Thoracic aorta (tissue), 2 donors: ENCODE measurements at places on chromosomes 7 and 10.

DNA sequence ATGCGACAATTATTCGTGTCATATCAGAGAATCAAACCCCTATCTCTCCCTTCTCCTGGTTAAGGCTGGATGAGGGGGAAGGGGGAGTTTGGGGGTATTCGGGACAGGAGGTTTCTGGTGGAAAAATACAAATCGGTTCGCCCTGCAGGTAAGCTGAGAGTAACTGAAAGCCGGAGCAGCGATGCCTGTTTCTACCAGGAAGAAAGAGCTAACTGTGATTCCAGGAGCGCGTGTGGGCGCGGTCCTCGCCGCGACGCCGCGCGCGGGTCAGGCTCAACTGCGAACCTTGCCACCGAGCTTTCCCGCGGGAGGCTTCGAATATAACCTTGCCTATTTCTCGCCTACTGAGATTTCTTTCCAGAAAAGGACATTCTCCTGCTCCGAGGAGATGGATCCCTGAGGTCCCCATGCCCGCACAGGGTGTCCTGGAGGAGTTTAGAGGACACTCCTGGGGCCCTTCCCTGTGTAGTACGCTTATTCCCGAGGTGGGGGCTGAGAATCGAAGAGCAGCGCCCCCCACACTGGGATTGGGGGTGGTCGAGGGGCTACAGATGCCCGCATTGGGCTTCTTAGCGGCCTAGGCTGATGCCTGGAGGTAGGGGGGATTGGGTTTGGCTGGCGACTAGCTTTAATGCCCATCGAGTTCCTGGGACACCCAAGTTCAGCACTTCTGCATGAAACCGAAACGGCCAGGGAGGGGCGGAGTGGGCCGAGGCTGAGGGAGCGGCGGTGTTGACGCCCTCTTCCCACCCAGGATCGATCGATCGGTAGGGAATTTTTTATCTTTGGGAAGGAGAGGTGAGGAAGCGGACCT, 13.0 kb upstream of the DLX6 start:
- DNase-seq = no peak

DNA sequence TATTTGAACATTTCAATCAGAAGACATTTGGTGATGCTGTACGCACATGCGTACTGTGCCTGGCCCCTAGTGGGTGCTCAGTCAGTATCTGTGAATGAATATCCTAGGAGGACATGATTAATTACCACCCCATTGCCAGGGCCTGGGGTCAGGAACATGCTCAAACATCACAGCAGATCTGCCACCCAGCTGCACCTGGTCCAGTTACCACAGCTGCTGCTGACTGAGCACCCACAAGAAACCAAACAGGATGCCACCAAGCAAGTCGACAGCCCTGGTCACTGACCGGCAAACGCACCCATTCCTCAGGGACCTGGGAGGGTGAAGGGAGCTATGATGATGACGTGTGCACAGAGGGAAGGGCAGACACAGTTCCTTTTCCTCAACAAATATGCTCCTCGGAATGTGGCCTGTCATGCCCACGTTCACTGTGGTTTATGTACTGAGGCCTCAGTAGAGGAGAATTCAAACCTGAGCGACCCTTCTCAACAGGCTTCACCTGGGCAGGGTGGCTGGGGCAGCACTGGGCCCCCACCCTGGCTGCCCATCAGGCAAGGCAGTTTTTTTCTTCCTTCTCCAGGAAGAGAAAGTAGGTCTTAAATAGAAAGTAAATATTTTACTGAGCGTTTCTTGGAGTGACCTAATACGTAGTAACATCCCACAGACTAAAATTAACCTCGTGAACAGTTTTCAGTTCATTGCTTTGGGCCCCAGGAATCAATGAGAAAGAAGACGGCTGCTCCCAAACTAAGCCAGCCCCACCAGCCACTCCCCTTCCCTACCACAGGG, 13.4 kb downstream of the CTBP2 start:
- DNase-seq = no peak

DNA sequence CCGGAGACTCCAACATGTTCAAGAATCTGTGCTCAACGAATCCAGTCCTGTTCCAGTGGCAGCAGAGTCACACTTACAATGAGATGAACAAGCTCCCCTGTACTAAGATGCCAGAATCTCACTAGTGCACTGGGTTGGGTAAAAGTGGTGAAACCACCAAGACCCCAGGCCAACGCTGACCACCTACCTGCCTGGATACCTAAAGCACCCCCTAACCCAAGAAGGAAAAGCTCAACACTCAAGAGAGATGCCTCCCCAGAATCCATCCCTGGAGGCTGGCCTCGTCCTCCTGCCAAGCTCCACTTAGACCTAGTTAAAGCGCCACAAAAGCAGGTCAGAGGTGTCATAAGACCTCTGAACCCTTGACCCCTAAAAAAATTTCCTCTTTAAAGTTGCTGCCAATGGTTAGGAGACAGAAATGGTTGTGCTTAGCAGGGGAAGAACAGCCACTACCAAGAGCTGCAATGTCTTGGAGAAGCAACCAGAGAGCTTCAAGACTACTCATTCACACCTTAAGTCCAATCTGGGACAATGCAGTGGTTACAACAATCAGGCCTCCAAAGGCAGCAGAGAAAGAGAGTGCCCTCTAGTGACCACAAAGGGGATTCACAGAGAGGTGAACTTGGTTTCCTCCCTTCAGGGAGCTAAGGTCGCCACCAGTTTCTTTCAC, 94.6 kb upstream of the MACROH2A2 start:
- DNase-seq = no peak

DNA sequence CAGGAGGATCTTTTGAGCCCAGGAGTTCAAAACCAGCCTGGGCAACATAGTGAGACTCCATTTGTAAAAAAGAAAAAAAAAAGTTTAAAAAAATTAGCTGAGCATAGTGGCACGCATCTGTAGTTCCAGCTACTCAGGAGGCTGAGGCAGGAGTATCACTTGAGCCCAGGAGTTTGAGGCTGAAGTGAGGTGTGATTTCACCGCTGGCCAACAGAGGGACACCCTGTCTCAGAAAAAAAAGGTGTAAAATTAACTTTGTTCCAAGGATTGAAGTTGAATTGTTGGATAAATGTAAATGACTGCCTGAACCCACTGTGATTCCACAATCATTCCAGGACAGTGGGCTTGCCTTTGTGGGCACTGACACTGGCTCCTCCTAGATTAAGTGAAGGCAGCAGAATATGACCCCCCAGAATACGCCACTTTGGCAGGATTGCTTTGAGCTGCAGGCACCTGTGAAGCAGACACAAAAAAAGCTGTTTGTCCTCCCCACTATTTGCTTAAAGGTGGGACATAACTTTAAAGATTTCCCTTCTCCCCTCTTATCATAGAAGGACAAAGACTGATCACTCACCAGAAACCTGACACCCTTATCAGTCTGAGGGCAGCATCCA, 57.2 kb upstream of the FOXI2 start:
- DNase-seq = no peak

DNA sequence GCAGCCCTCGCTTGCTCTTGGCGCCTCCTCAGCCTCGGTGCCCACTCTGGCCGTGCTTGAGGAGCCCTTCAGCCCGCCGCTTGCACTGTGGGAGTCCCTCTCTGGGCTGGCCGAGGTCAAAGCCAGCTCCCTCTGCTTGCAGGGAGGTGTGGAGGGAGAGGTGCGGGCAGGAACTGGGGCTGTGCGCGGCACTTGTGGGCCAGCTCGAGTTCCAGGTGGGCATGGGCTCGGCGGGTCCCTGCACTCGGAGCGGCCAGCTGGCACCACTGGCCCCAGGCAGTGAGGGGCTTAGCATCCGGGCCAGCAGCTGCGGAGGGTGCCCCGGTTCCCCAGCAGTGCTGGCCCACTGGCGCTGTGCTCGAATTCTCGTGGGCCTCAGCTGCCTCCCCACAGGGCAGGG, 152.1 kb upstream of the SEMA3C start:
- no peak for DNase-seq

- DNase-seq = no peak
These were observed 76.0 kb downstream of the GPR141 start for GRCh38 chr7:37759526-37759925.

DNA sequence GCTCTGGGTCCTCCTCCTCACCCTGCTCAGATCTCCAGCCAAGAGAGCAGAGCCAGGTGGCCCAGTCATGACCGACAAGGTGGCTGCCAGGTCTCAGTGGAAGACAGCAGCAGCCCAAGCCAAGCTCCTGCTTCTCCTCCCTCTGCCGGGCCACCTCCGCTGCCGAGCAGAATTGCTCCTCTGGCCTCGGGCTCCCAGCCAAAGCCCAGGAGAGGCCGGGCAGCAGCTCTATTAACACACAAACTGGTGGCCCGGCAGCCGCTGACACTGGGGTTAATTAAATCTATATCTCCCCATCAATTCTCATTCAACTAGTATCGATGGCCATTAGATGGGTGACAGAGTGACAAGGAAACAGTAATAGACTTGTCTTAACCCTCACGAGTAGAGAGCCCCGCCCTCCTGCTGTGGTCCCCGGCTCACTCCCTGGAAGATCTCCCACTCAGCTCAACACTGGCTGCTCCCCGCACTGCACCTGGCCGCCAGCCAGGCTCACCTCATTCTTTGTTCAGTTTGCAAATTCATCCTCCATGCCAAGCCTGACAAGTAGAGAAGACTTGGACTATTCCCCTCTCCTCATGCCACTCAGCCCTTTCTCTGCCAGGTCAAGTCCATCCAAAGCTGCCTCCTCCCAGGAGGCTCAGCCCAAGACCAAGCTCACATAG, 74.1 kb upstream of the UNC5B start:
- DNase-seq = no peak

DNA sequence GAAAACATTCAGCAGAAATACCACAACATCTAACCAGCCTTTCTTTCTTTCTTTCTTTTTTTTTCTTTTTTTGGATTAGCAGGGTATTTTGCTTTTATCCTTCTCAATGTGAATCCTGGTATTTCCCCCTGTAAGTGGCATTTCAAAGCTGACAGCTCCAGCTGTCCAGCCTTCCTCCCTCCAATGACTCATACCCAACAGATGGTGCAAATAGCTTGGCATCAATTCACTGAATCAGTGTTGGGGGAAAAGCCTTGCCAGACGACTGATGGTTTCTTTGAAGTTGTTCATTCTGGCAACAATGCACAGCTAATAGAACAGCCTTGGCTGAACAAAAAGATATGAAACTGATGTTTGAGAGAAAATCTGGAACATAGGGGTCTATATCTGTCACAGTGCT, 316.8 kb upstream of the STEAP1 start:
- no peak for DNase-seq

DNA sequence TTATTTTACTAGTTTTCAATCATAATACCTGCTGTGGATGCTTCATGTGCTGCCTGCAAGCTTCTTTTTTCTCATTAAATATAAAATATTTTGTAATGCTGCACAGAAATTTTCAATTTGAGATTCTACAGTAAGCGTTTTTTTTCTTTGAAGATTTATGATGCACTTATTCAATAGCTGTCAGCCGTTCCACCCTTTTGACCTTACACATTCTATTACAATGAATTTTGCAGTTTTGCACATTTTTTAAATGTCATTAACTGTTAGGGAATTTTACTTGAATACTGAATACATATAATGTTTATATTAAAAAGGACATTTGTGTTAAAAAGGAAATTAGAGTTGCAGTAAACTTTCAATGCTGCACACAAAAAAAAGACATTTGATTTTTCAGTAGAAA, 103.0 kb downstream of the PTEN start:
- no peak for DNase-seq

DNA sequence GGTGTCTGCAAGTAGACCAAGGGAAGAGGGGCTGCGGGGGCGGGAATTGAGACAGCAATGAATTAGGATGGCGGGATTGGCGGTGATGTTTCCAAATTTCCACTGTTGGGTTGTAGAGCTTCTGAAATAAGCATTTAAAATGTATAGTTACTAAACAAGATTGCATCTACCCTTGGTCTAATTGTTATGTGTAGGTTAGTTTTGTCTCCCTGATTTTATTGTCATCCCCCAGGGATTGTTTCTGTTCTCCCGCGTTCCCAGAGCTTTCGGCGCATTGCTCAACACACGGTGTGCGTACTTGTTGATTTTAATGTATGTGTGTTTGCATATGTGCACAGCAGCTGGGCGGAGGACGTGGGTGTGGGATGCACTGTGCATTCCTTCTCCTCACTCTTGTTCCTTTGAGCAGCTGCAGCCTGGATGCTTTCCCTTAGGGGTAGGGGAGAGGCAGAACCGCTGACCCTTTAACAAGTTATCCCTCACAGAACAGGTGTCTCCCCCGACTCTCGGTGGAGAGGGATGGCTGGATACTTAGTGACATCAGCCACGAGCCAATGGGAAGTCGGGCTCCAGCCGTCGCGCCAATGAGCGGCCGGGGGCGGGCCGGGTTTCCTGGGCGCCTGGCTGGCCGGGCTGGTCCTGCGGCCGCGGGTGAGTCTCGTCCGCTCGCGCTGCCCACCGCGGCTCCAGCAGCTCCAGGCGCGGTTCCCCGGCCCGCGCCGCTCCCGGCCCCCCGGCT, at the start of gene TSPAN33:
Gene TSPAN33, plus strand, starts transcription at position 613 of the 739 bp plus-strand sequence. CDS start 274 bp downstream, outside the sequence.
- DNase-seq = no peak

DNA sequence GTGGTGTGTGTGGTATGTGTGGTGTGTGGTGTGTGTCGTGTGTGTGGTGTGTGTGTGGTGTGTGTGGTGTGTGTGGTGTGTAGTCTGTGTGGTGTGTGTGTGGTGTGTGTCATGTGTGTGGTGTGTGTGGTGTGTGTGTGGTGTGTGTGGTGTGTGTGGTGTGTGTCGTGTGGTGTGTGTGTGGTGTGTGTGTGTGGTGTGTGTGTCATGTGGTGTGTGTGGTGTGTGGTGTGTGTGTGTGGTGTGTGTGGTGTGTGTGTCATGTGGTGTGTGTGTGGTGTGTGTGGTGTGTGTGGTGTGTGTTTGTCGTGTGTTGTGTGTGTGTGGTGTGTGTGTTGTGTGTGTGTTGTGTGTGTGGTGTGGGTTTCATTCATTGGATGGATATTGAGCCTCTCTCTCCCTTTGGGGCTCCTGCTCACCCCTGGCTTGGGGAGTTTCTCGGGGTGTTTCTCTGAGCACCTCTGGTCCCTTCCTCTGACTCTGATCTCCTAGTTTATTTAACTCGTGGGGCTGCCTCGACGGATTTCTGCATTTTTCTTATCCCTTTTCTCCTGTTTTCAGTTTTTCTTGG, 145.8 kb downstream of the DNAJB6 start:
- no peak for DNase-seq

- no peak for DNase-seq
These were observed 366.9 kb downstream of the DNAJB6 start for GRCh38 chr7:157703534-157704195.

DNA sequence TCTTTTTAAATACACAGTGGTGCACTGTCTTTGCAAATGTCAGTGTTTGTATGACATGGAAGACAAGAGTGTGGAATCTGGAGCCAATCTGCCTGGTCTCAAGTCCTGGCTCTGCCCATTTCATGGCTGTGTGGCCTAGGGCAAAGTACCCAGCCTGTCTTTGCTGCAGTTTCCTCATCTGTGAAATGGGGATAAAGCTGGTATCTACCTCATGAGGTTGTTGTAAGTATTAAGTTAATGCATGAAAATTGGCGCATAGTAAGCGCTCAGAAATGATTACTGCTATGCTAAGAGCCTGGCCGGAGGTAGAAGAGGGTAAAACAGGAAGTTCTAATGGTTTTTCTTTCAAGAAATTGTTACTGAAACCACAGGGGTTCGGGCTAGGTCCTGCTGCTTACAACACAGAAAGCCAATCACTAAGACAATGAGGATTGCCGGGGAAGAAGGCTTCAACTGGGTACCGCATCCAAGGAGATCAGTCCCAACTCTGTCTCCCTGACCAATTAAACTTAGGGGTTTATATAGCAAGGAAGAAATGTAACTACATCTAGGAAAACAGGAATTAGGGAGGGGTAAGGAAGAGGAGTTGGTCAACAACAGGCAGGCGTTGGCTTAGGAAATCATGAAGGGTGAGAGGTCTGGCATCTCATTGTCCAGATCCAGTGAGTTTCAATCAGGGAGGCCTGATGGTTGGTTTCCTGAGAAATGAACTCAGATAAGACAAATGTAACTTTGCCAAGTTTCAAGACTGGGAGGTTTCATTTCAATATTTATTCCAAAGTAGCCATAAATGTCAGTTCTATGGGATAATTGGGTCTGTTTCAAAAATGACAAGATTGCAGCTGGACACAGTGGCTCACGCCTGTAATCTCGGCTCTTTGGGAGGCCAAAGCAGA, 57.0 kb downstream of the CHST3 start:
- no peak for DNase-seq
